ENCODE measurements at places on chromosomes 2 and 18.

DNA sequence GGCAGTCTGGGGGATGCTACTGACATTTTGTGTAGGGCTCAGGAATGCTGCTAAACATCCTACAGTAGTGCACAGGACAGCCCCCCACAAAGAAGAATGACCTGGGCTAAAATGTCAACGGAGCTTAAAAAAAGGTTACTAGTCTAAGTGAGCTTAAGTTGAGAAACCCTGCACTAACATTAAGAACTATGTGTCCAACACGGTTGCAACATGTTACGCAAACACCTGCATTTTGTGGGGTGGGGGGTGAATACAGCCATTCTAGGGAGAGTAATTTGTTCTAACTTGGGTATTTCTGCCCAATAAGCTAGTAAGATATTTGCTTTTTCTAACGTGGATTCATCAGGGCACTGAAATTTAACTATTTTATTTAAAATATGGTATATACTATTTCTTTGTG is 57.9 kb downstream of the SLC8A1 start:
- no peak for DNase-seq

DNA sequence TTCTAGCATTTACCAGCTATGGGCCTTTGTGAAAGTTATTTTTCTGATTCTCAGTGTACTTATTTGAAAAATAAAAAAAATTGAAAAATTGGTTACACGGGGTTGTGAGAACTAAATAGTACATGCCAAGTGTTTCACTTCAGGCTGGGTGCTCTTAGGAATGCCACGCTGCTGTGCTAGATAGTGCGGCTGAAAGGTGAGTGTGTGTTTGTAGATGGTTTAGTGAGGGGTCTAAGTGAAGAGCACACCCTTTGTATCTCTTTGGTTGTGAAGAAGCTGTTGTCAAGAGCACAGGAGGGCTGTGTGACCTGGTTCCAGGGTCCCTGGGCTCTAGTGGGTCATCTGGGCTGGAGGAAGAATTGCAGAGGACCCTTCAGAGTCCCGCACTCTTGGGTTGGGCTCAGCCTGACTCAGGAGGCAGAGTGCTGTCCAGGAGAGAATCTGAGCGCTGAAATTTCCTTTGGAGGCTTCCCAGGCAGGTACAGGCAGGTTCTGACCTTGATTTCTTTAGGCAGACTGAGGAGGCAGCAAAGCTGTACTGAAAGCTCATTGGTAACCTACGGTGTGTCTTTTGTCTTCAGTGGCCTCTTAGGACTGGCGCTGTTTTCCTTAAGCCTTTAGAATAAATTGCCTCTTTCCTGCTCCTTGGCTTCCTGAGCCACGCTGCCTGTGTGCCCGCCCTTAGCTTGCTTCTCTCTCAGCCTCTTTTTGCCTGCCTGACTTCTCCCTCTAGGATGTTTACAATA is 44.4 kb downstream of the MAP4K4 start:
- DNase-seq: no peak

DNA sequence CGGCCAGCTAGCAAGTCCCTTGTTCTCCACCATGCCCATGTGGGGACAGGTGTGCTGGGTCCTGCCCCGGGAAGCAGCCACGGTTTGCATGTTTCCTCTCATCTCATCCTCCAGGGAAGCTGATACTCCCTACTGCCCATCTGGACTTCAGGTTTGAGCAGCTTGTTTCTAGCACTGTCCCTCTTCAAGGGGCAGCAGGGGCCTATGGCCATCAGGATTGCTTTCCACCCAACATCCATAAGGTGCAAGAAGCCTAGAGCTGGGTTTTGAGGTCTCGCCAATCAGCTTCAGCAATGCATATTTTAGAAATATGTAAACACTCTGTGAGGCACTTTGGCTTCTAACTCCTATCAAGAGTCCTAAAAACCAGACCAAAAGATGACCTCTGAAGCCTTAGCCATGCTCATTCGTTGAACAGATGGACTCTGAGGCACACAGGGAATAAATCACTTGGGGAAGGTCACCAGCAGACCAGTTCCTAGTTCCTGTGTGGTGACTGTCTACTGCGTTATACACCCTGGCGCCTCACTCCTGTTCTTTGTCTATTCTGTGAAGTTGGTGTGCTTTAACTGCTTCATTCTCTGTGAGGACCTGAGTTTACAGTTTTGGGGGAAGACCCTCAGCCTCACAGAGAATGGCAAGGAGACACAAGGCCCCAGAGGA is 192.6 kb upstream of the TWIST2 start:
- no peak for DNase-seq

DNA sequence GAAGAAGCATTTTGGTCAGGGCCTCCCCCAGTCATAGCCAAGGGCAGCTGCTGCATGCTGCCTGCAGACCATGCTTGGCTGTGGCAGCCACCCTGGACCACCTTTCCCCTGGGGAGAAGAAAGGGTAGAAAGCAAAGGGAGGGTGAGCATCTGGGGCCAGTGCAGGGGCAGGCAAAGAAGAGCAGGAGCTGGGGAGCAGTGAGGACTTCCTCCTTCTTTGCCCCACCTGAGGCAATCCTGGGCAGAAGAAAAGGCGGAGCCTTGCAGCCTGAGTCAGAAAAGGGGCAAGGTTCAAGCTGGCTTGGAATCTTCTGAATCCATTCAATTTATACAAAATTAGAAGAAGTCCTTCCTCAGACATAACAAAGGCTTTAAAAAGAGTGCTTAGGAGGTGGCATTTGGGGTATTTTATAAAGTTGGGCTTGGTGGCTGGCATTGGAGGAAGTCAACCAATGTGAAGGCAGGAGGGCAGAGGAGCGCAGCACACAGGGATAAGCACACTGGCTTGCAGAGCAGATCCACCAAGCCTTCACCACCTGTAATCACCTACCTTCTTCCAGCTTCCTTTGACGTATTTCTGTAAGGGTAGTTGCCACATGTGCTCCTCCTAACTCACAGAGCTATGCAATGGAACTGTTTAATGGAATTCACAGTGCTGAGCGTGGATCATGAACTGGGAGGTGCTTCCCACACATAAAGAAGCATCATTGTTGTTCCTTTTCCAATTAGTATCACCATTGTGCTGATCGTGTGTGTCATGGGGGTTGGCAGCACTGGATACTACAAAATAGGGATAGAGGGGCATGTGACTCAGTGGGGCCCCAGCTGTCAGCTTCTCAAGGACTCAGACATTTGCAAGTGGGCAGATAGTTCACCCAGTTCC is 154.4 kb upstream of the EPAS1 start:
- DNase-seq: no peak

DNA sequence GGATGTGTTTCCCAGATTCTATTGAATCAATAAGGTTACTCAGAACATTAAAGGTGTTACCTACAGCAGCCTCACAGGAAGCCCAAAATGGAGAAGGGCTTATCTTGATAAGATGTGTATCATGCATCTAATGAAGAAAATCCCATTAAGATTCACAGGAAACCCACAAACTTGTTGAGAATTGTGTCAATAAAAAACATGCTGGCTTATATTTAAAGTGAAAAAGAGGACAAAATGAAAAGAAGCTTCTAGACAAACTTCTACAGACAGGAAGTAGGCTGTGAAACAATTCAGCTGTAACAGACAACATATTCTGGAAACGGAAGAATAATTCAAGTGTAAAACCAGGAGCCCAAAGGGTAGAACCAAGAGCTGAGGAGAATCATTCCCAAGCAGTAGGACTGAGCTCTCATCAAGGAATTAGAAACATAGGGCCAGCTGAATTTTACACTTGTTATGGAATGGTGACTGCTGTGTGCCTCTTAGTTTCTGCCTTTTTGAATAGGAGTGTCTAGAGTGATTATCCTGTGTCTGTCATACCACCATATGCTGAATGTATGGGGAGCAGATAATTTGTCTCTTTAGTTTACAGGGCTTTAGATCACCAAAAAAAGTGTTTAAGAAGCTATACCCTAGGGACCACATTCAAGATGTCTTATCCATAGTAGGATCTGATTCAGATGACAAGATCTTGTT is 9.6 kb downstream of the IMMT start:
- peak; percentile 51 for DNase-seq
